NCI-H524 (cell line): ENCODE measurements at places on chromosomes 3 and 15.

DNA sequence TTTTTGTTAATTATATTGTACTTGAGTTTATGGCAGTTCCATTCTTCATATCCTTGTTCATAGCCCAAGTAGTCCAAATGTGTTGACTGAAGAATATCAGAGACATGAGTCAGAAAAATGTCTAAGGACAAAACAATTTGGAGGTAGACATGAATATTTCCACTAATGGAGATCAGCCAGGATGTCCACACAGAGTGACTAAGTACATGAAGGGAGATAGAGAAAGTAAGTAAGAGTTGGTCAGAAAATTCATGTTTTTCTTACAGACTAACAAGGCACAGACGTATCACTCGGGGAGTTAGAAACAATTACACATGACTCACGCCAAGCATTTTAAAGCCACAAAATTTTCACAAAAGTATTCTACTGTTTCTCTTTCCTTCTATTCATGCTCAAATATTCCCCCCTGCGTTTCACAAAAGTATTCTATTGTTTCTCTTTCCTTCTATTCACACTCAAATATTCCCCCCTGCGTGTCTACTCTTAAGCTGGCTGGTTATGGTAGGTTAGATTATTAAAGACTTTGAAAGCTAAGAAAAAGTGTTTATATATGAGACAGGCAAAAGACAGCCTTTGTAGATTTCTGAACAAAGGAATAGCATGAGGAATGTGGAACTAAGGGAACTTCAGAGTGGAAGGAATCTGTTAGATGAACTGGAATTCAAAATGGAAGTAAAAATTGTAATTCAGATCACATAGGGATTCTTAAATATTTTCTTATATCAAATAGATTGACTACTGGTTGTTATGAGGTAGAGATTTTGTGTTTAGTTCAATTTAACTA lies 648.7 kb upstream of the CCDC54 start:
- DNase-seq, result no peak

GRCh38 chr15:90644952-90645725 lies 72.0 kb upstream of the BLM start:
- peak; percentile 89 for DNase-seq

- DNase-seq, result no peak
These were observed 20.4 kb downstream of the PTH1R start for GRCh38 chr3:46897829-46898320.

DNA sequence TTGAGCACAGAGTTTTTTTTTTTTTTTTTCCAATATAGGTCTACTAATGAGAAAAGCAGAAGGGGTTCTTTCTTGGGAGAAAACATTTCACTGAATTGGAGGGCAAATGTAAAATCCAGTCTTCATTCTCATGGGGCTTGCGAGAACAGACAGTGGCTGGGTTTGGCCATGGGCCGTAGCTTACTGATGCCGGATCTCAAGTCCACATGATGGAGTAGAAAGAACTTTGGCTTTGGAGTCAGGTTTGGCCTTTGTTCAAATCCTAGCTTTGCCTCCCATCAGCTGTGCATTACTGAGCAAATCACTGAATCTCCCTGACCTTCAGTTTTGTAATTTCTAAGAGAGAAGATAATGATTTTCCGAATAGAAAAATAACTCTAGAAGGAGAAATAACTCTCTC lies 59.7 kb downstream of the LMCD1 start:
- DNase-seq, result no peak

GRCh38 chr15:73127302-73127936 lies 75.2 kb downstream of the NEO1 start:
- DNase-seq, result peak; percentile 44

GRCh38 chr15:50909010-50909317 lies 481 bp downstream of the AP4E1 start:
- DNase-seq, result no peak

DNA sequence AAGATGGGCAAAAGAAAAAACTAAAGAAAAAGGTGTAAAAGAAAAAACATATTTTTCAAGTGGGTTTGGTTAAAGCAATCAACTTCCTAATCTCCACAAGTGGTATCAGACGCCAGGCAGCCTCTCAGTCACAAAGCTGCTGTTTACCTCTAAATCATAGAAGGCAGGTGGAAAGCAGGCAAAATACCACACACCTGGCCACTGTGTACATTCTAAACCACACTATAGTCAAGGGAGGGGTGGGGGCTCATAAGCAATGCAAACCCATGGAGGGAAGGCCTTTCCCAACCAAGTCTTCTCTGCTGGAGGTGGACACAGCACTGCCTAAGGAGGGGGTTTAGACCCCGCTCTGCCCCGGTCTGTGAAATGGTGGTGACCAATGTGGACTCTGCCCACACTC lies 50.4 kb downstream of the MCF2L2 start:
- no peak for DNase-seq

GRCh38 chr3:121722411-121722810 lies 27.1 kb downstream of the GOLGB1 start:
- DNase-seq, result no peak

- no peak for DNase-seq
These were observed 6.8 kb upstream of the WNT7A start for GRCh38 chr3:13886593-13887129.

- DNase-seq, result no peak
These were observed 1.9 kb downstream of the OSBPL10 start for GRCh38 chr3:31979001-31979697.

- no peak for DNase-seq
These were observed 29.3 kb upstream of the CPNE4 start for GRCh38 chr3:132064114-132064513.

DNA sequence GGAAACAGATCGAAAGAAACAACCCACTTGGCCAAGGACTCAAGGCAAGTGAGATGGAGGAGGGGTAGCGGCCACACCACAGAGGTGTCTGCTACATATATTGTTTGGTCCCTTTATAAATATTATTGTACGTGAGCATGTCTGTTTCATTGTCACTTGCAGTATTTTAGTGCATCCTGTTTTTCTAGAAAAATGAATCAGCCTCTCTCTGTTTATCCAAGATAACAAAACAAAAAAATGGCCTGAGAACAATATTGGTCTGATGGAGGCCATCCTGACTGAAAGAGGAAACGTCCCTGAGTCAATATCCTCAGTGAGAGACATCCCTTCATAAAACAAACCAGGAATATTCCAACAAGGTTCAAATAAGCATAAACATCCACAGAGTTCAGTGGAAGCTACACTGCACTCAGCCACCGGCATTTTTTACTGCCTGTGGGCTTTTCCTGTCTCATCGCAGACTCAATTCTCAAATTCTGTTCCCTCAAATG lies 42.0 kb downstream of the WWTR1 start:
- DNase-seq, result no peak

DNA sequence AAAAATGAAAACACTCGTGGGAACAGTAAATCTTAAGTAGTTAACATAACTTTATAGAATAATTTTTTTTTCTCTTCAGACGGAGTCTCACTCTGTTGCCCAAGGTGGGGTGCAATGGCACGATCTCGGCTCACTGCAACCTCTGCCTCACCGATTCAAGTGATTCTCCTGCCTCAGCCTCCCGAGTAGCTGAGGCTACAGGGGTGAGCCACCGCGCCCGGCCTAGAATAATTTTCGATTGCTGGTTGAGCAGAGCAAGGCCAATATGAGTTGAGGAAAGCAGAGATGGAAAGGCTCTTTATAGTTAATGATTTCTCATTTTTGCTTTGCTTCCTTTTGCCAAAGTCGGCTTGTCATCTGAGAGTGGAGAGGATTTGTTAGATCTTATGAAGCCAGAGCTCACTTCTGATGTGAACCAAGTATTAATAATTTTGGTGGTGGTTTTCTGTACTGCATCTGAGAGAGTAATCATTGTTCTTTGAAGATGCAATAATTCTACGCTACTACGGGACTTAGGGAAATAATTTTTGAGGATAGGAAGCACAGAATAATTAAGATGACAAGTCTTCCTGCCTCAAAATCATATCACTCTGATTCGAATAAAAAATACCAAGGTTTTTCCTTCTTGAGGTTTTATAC lies 1.6 kb upstream of the GOLM2 start:
- DNase-seq, result no peak

DNA sequence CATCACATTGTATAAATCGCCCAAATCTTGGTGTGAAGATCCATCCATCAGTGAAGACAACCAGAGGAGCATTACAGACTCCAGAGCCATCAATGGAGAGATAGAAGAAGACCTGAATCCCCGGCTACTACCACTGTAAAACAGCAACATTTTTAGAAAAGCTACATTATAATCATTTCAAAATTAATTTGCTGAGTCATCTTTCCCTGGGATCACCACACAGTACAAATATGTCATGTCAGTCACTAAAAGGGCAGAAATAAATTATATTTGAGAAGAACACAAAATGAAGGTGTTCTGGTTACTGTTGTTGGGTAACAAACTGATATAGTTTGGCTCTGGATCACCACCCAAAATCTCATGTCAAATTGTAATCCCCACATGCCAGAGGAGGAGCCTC lies 218.5 kb upstream of the STT3B start:
- DNase-seq, result no peak

- DNase-seq, result no peak
These were observed 212.2 kb downstream of the STT3B start for GRCh38 chr3:31744913-31745312.
